ENCODE measurements at places on chromosomes 6 and 20.

- DNase-seq, result no peak
Observed at GRCh38 chr6:44116641-44117382, 10.4 kb downstream of the MRPL14 start.

DNA sequence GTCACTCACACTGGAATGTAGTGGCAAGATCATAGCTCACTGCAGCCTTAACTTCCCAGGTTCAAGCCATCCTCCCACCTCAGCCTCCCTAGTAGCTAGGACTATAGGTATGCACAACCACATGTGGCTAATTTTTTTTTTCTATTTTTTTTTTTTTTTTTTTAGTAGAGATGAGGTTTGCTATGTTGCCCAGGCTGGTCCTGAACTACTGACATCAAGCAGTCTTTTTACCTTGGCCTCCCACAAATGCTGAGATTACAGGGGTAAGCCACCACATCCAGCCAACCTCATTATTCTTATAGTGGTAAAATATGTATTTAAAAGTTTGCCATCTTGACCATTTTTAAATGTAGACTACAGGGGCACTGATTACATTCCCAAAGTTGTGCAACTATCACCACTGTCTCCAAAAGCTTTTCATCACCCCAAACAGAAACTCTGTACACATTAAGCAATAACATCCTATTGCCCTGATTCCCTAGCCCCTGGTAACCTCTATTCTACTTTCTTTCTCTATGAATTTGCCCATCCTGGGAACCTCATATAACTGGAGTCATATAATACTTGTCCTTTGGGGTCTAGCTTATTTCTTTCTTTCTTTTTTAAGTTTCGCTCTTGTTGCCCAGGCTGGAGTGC is 268.0 kb upstream of the JARID2 start:
- no peak for DNase-seq

- no peak for DNase-seq
Observed at GRCh38 chr6:146896062-146896813, 297.5 kb downstream of the ADGB start.

GRCh38 chr6:43713643-43714310 is 26.2 kb upstream of the MRPS18A start:
- DNase-seq, result no peak

GRCh38 chr6:167907837-167908681 is 81.3 kb downstream of the AFDN start:
- DNase-seq, result no peak

DNA sequence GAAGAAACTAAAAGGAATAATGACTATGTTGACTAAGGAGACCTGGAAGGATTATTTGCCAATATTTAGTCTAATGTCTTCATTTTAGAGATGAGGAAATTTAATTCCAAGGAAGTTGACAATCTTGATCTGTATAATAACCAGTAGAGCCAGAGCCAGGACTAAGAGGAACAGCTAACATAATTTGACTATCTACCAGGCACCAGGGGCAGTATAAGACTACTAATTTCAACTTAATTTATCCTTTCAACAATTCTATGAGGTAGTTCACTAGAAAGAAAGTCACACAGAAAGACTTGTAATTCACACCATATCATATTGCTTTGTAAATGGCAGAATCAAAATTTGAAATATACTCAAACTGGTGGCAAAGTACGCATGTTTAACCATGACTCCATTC is 273.0 kb upstream of the STXBP5 start:
- DNase-seq, result no peak

GRCh38 chr20:11844691-11845090 is 73.0 kb upstream of the BTBD3 start:
- DNase-seq, result no peak

GRCh38 chr6:25942561-25943147 is 12.2 kb upstream of the SLC17A2 start:
- DNase-seq, result no peak

DNA sequence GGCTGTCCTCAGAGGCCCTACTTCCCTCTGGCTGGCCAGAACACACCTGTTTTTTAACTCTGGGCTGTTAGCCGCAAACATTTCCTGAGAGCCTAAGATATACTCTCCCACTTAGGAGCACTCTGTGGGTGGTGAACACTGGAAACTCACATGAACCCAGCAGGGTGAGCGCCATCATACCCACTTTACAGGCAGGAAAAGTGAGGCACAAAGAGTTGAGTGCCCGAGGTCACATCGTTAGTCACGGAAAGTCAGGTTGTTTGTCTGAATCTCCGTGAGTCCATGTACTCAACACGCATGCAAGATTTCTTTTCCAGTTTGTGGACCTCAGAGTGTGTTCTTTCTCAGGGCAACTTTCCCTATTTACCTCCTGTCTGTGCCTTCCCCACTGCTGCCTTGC is 1.9 kb downstream of the BAK1 start:
- no peak for DNase-seq

DNA sequence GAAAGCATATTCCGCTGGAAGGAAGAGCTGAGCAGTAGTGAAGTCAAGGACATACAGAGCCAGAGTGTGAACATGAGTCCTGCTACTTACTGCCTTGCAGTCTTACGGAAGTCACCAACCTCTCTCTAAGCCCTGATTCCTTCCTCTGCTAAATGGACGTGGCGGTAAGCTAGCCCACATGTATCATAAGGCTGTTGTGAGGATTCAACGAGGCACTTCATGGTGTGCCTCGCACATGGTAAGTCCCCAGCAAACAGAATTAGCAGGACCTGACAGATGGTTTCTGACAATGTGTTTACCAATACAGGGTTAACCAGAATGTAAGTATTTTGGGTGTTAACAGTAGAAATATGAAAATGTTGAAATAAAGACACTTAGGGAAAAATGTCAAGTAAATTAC is 93.2 kb downstream of the IRF4 start:
- DNase-seq, result no peak

DNA sequence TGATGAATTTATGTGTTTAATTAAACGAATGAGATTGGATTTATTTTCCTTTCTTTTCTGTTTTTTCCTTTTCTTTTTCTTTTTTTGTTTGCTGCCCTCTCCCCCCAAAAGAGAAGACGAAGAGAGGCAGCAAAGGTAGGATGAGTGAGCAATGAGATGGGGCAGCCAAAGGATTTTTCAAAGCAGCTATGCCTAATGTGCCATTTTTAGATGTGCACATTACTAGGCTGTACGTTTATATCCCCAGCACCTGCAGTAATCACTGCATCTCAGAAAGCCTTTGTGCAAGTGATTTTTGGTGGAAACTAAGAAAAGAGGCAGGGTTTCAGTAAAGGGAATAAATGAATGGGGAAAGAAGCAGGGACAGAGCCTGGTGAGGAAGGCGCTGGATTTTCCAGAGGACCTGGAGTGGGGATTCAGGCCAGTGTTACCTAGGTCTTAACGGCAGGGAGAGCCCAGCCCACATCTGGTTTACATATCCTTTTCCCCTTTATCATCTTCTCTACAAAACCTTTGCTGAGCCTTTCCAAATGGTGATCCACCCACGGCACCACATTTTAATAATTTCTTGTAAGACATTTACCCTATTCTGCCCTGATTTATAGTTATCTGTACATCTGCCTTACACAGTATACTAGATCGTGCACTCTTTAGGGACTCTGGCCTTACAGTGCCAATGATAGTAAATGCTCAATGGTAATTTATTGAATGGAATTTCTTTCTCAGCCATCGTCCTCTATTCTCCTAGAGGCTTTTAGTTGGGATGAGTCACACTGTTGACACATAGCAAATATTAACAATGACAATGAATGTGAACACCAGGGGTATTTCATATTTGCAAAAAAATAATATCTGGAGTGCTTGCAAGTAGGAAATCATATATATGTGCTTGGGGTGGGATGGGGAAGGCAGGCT is 38.3 kb upstream of the ATXN1 start:
- no peak for DNase-seq

Data from stimulated activated CD4-positive, alpha-beta T cell treated with anti-CD3 and anti-CD28 coated beads, Interleukin-15, amount 100 ng/mL, for 1 hour (primary cell).